ENCODE measurements at places on chromosomes 6 and 20.

DNA sequence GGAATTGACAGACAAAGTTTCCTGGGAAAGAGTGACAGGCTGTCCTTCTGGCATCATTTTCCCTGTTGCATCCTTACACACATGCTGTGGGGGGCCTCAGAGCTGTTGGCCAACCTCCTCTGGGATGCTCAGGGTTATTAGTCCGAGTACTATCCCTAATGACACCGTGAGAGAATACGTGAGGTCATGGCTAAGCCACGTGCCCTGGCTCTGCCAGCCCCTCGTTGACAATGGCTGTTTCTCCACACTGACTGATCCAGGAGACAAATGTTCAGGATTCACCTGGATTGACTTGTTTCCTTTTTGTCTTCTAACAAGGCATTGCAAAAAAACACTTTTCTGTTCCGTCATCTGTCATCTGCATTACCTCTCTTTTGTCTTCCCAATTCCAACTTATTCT lies 604.6 kb downstream of the TFAP2A start:
- no peak for DNase-seq

GRCh38 chr6:90274451-90275030 lies 22.1 kb downstream of the BACH2 start:
- peak; percentile 71 for DNase-seq

DNA sequence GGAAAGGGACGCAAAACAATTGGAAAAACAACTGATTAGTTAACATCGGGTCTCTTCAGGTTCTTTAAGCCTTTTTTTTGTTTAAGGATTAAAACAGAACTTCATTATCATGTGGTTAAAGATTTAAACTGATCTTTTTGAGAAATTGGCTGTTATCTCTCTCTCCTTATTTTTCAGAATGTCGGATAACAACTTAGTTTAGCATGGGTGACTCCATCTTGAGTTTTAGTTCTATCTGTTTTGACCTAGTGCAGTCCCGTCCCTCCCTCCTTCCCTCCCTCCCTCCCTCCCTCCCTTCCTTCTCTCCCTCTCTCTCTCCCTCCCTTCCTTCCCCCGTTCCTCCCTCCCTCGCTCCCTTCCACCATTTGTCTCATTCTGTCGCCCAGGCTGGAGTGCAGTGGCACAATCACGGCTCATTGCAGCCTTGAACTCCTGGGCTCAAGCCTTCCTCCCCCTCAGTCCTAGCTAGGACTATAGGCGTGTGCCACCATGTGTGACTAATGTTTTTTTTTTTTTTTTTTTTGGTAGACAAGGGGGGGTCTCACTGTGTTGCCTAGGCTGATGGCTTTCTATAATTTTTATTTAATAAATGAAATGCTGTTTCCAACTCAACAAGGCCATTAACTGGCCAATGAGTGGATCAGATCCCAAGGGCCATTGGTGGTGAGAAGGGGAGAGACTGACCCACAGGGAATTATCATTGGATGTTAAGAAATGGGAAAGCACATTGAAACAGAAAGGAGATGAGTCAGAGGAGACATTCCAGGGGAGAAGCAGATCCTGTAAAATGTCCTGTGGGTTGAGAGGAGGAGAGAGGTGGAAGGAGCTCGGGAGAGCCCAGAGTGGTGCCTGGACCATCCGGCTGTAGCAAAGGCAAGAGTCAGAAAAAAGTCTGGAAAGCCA lies 13.6 kb downstream of the BAK1 start:
- no peak for DNase-seq

DNA sequence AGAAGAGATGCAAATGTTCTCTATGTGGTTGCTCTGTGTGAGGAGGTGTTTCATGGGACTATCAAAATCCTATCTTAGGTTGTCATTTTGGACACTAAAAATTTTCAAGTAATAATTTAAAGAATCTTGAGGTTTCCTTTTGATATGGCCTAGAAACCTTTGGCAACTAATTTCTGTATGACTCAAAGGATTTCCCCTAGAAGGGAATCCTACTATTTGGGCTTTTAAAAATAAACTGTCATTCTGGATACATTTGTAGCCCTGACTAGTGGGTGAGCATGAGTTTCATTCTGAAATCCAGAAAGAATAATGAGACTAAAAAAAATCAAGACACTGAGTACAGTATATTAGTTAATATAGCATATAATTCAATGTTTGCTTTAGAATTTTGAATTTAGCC lies 25.5 kb upstream of the RAB23 start:
- DNase-seq: no peak

DNA sequence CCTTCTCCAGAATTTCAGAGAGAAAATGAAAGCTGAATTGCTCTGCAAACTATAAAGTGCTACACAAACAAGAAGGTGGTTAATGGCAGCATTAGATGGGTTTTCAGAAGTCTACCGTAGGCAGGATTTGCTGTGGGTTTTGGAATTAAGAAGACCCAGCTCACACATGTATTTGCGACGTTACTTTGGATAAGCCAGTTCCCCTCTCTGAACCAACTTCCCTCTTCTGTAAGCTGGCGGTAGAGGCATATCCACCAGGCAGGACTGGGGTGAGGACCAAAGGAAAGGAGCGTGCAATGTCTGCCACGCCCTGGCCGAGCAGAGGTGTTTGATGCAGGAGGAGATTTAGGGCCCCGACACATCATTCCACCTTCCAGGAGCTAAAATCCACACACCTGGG lies 6.9 kb downstream of the RSPO4 start:
- no peak for DNase-seq
